ENCODE measurements at places on chromosomes 6 and 20.

DNA sequence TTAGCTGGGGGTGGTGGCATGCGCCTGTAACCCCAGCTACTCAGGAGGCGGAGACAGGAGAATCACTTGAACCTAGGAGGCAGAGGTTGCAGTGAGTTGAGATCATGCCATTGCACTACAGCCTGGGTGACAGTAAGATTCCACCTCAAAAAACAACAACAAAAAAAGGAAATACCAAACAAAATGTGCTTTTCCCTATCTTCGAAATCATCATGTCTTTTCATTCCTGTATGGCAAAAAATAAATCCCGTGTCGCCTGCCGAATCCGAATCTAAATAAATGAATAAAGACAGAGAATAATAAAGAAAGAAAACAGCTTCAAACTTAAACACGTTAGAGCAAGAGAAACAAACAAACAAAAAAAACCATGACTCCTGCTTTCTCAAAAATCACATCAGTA lies 11.8 kb downstream of the B4GALT5 start:
- no peaks in the 10 kb centered on the region for H3K27me3 ChIP-seq
- peak overlapping the region; percentile 86 for H3K27ac ChIP-seq
- H3K4me3 ChIP-seq = no peak overlapping the region
- H3K4me1 ChIP-seq = peaks cover 67% of the 10 kb centered on the region
- DNase-seq = no peak
- H3K36me3 ChIP-seq = no peaks in the 10 kb centered on the region

- DNase-seq = no peak
- H3K36me3 ChIP-seq = peaks cover 41% of the 10 kb centered on the region
- no peaks in the 10 kb centered on the region for H3K27me3 ChIP-seq
Measured at GRCh38 chr6:15528870-15529269, 134.0 kb downstream of the DTNBP1 start.

GRCh38 chr6:147390909-147391536 lies 117.5 kb upstream of the SAMD5 start:
- no peaks in the 10 kb centered on the region for H3K36me3 ChIP-seq
- no peak overlapping the region for H3K27ac ChIP-seq
- peaks cover 12% of the 10 kb centered on the region for H3K4me1 ChIP-seq
- no peaks in the 10 kb centered on the region for H3K27me3 ChIP-seq

GRCh38 chr20:15682690-15683089 lies 890.6 kb downstream of the KIF16B start:
- no peak overlapping the region for H3K27ac ChIP-seq
- H3K4me3 ChIP-seq = no peak overlapping the region

- H3K4me3 ChIP-seq = no peak overlapping the region
- DNase-seq = no peak
- H3K36me3 ChIP-seq = peaks cover 5% of the 10 kb centered on the region
- no peaks in the 10 kb centered on the region for H3K27me3 ChIP-seq
- H3K27ac ChIP-seq = peak overlapping the region; percentile 95
- peaks cover 28% of the 10 kb centered on the region for H3K4me1 ChIP-seq
Measured at GRCh38 chr20:4813076-4813862, 91.6 kb downstream of the PRND start.

DNA sequence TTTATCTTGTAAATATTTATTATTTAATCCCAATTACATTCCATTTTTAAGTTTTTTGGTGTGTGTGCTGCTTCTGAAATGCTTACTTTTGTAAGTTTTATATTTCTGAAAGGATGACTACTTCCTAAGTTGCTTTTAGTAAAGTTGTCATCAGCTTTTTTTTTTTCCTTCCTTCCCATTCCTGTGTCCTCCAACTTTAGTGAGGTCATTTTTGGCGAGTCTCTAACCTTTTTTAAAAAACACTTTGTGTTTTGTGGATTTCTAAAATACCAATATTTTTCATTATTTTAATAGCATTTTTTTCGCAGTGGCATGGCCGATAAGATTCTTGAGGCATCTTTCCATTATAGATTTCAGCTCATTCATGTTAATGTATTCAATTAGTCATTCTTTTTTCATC lies 30.9 kb downstream of the FIG4 start:
- no peak overlapping the region for H3K4me3 ChIP-seq
- no peak overlapping the region for H3K27ac ChIP-seq
- H3K27me3 ChIP-seq = no peaks in the 10 kb centered on the region
- no peaks in the 10 kb centered on the region for H3K4me1 ChIP-seq
- H3K36me3 ChIP-seq = peaks cover 16% of the 10 kb centered on the region

GRCh38 chr20:60465993-60466686 lies 507.9 kb downstream of the CDH26 start:
- H3K27ac ChIP-seq = no peak overlapping the region
- no peak for DNase-seq
- H3K4me1 ChIP-seq = peaks cover 11% of the 10 kb centered on the region
- H3K4me3 ChIP-seq = no peak overlapping the region
